Ovary (tissue), 10 donors: ENCODE measurements at places on chromosomes 13 and 19.

GRCh38 chr13:28574617-28575142 lies 79.8 kb upstream of the FLT1 start:
- H3K27me3 ChIP-seq: no peaks in the 10 kb centered on the region
- H3K27ac ChIP-seq: no peak overlapping the region
- DNase-seq: no peak
- no peak overlapping the region for H3K4me3 ChIP-seq
- no peaks in the 10 kb centered on the region for H3K4me1 ChIP-seq

DNA sequence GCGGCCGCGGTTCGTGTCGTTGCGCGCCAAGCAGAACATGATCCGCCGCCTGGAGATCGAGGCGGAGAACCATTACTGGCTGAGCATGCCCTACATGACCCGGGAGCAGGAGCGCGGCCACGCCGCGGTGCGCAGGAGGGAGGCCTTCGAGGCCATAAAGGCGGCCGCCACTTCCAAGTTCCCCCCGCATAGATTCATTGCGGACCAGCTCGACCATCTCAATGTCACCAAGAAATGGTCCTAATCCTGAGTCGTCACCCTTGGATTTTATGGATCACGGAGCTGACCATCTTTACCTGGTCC lies 475 bp downstream of the MRPL57 start:
- peaks cover 2% of the 10 kb centered on the region for H3K4me1 ChIP-seq
- H3K4me3 ChIP-seq: peak overlapping the region; percentile 92
- H3K27ac ChIP-seq: peak overlapping the region; percentile 86
- no peaks in the 10 kb centered on the region for H3K36me3 ChIP-seq

GRCh38 chr13:113947311-113948033 lies 26.4 kb downstream of the C13orf46 start:
- no peaks in the 10 kb centered on the region for H3K27me3 ChIP-seq
- H3K27ac ChIP-seq: no peak overlapping the region
- peak; percentile 71 for DNase-seq
- H3K36me3 ChIP-seq: no peaks in the 10 kb centered on the region
- no peaks in the 10 kb centered on the region for H3K4me1 ChIP-seq

DNA sequence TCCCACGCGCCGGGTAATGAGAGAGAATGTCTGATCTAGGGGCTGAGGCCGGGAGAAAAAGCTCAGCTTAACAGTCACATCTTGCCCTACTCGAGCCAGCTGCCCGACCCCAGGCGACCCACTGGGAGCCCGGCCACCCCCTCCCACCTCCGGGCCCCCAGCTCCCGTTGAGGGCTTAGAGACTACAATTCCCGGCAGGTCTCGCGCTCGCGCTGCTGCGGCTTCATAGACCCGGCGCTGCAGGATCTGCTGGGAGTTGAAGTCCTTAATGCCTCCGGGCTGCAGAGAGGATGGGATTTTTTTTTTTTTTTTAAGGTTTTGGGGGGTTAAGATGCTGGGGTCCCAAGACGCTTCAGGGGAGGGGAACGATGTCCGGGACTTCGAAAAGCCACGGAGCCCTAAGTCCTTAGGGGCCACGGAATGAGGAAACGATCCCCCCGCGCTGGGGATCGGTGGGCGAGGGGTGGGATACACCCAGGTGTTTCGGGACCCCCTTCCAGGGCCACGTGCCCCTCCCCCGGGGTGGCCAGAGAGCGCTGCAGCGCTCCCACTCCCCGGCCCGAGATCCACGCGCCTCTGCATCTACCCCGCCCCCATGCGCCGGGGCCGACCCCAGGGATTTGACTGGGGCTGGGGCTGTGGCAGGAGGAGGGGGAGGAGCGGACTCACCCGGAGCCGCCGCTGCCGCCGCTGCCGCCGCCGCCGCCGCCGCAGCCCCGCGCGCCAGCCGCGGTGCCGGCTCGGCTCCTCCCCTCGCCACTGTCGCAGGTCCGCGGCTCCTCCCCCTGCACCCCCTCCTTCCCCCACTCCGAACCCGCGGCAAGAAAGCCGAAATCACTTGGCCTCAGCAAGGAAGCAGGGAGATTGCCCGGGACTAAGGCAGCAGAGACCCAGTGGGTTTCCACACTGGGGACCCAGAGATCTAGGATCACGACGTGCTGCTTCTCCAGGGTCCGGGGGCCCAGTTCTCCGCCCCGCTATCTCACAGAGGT lies at the start of gene SYT3:
Gene SYT3 (minus strand): TSS at position 761 of the 992 bp plus-strand sequence. CDS start 2,470 bp downstream, outside the sequence.
- no peak within 1 kb of the TSS for H3K27ac ChIP-seq
- H3K4me3 ChIP-seq: no peak within 1 kb of the TSS
- no peaks in the 10 kb centered on the region for H3K4me1 ChIP-seq
- no peak for DNase-seq
- H3K27me3 ChIP-seq: no peaks in the 10 kb centered on the region

GRCh38 chr19:22422211-22422610 lies at the start of gene ZNF98:
Gene ZNF98 (minus strand): TSS chr19:22422346. CDS start chr19:22422224, 122 bp downstream.
- H3K36me3 ChIP-seq: no peaks in the 10 kb centered on the region
- no peaks in the 10 kb centered on the region for H3K4me1 ChIP-seq
- no peak for DNase-seq
- H3K4me3 ChIP-seq: no peak within 1 kb of the TSS
- no peaks in the 10 kb centered on the region for H3K27me3 ChIP-seq

GRCh38 chr13:21450936-21451335 lies 8.2 kb downstream of the ZDHHC20 start:
- no peak overlapping the region for H3K27ac ChIP-seq
- no peaks in the 10 kb centered on the region for H3K4me1 ChIP-seq
- H3K27me3 ChIP-seq: no peaks in the 10 kb centered on the region
- no peak overlapping the region for H3K4me3 ChIP-seq

DNA sequence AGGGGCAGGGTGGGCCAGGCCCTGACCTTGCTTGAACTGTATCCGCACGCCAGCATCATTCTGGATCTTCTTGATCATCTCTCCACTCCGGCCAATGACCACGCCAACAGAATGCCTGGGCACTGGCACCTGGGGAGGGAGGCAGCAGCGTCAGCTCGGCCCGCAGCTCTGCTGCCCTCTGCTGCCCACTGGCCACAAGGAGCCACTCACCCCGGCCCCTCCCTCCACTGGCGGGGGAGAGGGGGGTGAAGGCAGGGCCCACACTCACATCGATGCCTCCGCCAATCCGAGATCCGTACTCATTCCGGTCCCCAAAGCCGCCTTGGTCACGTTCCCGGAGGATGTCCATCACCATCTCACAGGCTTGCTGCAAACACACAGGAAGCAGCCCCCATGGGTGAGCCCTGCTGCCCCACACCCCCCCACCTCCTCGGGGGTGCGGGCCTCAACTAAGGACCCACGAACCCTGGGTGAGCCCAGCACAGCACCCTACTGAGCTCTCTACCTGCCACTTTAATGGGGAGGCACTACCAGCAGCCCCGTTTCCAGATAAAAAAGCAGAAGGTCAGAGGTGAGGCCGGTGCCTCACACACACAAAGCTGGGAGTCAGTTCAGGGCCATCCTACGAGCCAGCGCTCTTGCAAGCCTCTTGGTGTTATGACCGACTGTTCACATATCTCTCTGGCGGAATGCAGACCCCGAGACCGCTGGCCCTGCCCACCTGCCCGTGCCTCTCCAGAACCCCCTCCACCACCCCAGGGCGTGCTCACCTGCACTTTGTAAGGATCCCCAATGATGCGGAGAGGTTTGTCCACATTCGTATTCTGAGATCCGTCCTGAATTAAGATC lies 6.7 kb downstream of the KHSRP start:
- no peak overlapping the region for H3K27ac ChIP-seq
- no peak overlapping the region for H3K4me3 ChIP-seq
- no peaks in the 10 kb centered on the region for H3K36me3 ChIP-seq
- peaks cover 1% of the 10 kb centered on the region for H3K4me1 ChIP-seq

DNA sequence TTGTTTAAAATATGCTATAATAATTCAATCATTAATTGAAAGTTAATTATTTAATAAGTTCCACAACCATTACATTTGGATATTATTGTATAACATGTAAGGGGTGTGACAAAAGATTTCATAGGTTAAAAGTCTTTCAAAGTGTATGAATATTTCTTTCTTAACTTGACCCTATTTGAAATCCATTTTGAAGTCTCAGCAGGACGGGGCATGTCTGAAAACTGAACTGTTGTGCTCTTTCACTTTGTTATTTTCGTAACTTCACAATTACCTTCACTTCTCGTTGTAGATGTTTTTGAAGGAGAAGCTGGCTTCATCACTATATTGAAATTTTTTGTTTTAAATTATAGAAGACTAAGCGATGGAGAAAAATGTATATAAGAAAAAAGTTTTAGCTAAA lies 1775.7 kb downstream of the PCDH9 start:
- no peaks in the 10 kb centered on the region for H3K27me3 ChIP-seq
- H3K36me3 ChIP-seq: no peaks in the 10 kb centered on the region
- DNase-seq: no peak
- no peak overlapping the region for H3K27ac ChIP-seq
- no peaks in the 10 kb centered on the region for H3K4me1 ChIP-seq

DNA sequence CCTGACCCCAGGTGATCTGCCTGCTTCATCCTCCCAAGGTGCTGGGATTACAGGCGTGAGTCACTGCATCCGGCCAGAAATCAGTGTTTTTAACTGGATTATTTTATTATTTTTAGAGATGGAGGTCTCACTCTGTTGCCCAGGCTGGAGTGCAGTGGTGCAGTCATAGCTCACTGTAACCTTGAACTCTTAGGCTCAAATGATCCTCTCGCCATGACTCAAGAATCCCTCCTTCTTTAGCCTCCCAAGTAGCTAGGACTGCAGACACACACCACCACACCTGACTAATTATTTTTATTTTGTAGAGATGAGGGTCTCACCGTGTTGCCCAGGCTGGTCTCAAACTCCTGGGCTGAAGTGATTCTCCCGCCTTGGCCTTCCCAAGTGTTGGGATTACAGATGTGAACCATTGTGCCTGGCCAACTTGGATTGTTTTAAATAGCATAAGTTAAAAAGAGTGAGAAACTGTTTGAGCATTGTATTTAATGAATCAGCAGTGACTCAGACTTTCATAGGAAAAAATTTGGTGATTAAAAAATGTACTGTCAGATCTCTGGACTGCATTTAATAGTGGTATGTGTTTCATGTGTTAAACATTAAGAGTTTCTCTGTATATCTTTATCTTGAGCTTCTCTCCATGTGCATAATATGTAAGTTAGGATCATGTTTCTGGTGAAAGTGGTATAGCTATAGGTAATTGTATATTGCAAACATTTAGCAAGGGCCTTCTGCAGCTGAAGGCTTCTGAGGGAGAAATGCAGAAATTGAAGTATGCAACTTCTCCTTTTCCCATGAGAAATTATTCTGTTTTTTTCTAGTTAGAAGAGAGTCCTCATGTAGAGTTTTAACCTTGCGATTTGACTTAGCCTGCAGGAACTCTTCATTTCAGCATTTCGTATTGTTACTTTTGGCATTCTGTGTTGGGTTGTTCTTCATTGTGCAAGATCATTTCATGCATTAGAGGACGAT lies 121.2 kb downstream of the PCCA start:
- H3K4me1 ChIP-seq: no peaks in the 10 kb centered on the region
- no peaks in the 10 kb centered on the region for H3K27me3 ChIP-seq
- no peak for DNase-seq
- no peak overlapping the region for H3K4me3 ChIP-seq
- H3K36me3 ChIP-seq: no peaks in the 10 kb centered on the region

DNA sequence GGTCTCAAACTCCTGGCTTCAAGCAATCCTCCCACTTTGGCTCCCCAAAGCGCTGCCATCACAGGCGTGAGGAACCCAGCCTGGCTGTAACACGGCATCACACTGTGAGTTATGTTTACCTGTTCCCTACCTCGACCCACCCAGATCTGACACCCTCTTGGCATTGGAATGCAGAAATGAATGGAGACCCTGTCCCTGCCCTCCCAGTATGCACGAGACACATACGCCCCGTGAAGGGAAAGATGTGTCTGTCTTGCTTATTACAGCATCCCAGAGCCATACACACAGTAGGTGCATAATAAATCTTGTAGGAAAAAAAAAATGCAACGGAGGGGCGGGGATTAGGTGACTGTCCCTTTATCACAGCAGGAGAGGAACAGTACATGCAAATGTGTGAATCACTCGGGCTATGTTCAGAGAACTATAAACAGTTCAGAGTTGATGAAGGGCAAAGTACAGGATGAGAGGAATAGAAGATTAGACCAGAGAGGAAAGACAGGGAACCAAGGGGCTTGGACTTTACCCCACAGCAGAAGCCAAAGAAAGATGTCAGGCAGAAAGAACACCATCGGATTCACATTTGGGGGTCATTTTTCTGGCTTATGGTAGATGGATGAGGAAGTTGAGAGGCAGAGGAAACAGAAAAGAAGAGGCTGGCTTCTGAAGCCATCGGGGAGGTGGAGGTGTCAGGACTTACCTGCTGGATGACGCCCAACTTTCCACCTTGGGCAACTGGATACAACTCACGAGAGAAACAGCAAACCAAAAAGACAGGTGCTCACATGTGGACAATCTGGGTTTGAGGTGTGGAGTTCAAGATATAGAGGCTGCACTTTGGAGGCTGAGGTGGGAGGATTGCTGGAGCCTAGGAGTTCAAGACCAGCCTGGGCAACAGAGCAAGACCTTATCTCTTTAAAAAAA lies 94.3 kb downstream of the INSR start:
- H3K27me3 ChIP-seq: no peaks in the 10 kb centered on the region
- peaks cover 8% of the 10 kb centered on the region for H3K4me1 ChIP-seq
- H3K36me3 ChIP-seq: no peaks in the 10 kb centered on the region
- no peak overlapping the region for H3K27ac ChIP-seq

- H3K27me3 ChIP-seq: no peaks in the 10 kb centered on the region
- peaks cover 15% of the 10 kb centered on the region for H3K4me1 ChIP-seq
- no peaks in the 10 kb centered on the region for H3K36me3 ChIP-seq
- no peak for DNase-seq
- peak overlapping the region; percentile 78 for H3K4me3 ChIP-seq
Measured at GRCh38 chr19:18833849-18834643, 2.3 kb downstream of the UPF1 start.

DNA sequence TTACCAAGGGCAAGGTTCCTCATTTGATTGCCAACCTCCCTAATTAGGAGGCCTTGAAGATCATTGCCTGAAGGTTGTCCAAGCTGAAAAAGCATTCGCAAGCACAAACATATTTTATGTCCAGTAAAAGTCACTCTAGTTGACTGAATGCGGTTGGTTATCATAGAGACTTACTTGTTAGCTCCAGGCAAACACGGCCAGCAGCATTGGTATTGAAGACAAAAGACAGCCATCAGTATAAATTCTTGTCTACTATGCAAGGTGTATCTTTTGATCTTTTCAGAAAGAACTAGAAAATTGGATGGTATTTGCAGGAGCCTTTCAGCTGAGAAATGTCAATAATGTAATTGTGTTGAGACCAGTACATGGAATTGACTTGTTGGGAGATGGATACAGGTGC lies 129.9 kb downstream of the GPC6 start:
- no peak overlapping the region for H3K27ac ChIP-seq
- no peaks in the 10 kb centered on the region for H3K27me3 ChIP-seq
- no peak overlapping the region for H3K4me3 ChIP-seq
- DNase-seq: no peak

DNA sequence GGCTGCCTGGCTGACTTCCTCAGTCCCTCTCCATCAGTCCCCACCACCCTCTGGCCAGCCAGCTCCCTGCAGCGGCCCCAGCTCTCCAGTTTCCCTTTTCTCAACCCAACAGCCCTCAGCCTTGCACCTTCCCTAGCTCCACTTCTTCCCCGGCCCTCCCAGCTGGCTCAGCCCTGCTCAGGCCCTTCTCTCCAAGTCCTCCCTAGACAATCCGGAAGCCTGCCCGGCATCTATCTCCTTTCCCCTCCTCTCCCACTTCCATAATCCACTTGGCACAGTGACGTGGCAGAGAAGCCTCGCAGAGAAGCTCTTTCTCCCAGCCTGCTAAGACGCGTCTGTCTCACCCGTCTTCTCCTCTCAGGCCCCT lies 1.1 kb downstream of the UBXN6 start:
- H3K4me3 ChIP-seq: peak overlapping the region; percentile 92
- DNase-seq: peak; percentile 59
- no peaks in the 10 kb centered on the region for H3K36me3 ChIP-seq
- peak overlapping the region; percentile 88 for H3K27ac ChIP-seq

GRCh38 chr19:15584541-15585115 lies 30.4 kb upstream of the CYP4F8 start:
- H3K27ac ChIP-seq: no peak overlapping the region
- no peaks in the 10 kb centered on the region for H3K4me1 ChIP-seq
- H3K4me3 ChIP-seq: no peak overlapping the region
- DNase-seq: peak; percentile 86
- no peaks in the 10 kb centered on the region for H3K27me3 ChIP-seq
